ENCODE measurements at places on chromosomes 1 and 21.

- DNase-seq, result no peak
Observed at GRCh38 chr1:14516974-14517840, 81.3 kb upstream of the KAZN start.

GRCh38 chr1:183512450-183512849, 40.2 kb downstream of the SMG7 start:
- DNase-seq, result no peak

DNA sequence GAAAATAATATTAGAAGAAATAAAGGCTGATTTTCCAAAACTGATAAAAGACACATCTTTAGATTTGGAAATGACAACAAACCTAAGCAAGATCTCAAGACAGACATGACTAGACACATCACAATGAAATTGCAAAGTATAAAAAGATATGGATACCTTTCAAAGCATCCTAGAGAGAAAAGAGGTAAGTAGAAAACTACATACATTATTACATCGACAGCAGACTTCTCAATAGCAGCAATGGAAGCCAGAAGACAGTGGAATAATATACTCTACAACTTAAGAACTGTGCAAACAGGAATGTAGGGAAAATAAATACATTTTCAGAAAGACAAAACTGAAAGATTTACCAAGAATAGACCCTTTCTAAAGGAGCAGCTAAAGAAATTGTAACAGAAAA, 50.2 kb downstream of the DENND1B start:
- no peak for DNase-seq

- no peak for DNase-seq
Observed at GRCh38 chr1:154863315-154864174, 6.5 kb downstream of the KCNN3 start.

- DNase-seq, result no peak
Observed at GRCh38 chr1:74693473-74693872, 19.9 kb upstream of the ERICH3 start.

GRCh38 chr1:7406641-7407543, 364.2 kb upstream of the VAMP3 start:
- DNase-seq, result no peak

DNA sequence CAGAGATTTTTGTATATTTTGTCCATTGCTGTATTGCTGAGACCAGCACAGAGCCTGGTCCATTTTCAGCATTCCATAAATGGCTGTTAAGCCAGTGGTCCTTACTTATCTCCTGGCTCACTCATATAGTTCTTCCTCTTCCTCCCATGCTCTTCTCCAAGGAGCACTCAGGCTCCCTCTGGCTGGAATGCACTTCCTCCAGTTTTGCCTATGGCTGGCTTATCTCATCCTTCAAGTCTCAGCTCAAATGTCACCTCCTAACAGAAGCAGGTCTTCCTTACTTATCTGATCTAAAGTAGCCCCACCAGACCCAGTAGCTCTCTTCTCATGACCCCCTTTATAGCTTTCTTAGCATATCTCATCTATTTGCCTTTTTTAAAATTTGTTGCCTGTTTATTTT, 146.9 kb downstream of the SLC30A10 start:
- DNase-seq, result no peak

- DNase-seq, result no peak
Observed at GRCh38 chr1:73947009-73947408, 251.0 kb downstream of the LRRIQ3 start.

DNA sequence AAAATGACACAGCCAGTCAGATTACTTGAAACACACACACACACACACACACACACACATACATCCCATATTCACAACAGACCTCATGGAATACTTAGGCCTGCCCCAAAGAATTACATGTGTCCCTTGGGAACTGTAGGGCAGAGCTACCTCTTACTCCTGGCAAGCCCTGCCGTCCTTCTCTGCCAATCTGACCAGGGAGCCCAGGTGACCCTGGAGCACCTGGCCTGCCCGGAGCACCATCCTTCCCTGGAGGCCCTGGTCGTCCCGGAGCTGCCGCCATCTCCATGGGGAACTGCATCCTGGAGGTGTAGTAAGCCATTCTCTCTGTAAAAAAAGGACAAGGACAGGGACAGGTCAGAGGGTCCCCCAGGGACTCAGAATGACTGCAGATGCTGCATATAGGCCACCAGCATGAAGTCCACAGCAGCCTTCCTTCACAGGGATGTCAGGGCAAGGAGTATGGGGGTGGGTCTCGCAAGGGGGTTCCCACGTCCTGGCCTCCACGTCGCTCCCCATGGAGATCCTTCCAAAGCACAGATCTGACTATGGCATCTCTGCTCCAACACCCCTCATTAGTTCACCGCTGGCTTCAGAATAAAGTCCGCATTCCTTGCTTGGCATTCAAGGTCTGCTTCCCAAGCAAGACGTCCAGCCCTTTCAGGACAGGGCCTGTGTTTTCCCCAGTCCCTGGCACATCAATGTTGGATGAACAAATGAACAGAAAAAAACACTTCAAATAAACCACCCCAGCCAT, 9.2 kb upstream of the PEF1 start:
- DNase-seq, result no peak

- no peak for DNase-seq
Observed at GRCh38 chr1:6476483-6476882, 10.5 kb upstream of the TNFRSF25 start.

GRCh38 chr1:205199931-205200299, 11.6 kb downstream of the DSTYK start:
- DNase-seq, result no peak

GRCh38 chr1:229778794-229779193, 152.7 kb downstream of the URB2 start:
- no peak for DNase-seq

DNA sequence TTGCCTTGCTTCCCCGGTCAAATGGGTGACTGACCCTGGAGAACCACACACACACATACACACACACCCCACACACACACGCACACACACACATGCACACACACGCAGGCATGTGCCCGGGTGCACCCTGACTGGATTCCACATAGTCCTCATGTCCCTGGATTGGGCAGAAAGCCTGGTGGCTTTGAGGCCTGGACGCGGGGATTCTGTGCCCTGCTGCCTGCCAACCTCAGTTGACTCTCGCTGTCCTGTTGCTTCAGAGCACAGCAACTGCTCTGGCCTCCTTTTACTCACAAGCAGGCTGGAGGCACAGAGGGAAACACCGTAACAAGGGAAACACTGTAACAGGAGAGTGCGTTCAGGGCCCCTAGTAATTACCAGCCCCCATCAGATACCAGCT, 6.4 kb downstream of the RORC start:
- no peak for DNase-seq

GRCh38 chr1:210477328-210477924, 148.7 kb downstream of the HHAT start:
- DNase-seq, result no peak

DNA sequence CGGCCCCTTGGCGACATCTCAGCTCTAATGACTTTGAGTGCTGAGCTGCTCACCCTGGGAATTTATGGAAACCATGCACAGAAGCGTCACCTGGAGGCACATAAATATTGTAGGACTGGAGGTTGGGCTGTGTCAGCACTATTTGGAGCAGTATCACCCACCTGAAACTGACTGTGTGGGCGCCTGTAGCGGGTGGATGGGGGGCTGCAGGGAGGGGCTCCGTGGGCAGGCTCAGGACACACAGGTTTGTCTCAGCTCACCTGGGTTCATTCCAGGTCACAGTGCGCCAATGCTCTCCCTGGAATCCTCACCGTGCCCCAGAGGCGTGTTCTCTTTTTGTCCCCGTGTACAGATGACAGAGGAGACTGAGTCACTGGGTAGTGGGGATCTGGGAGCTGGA, 74.8 kb upstream of the ACTL8 start:
- no peak for DNase-seq

GRCh38 chr1:37483785-37484184, 9.4 kb downstream of the ZC3H12A start:
- DNase-seq, result no peak

DNA sequence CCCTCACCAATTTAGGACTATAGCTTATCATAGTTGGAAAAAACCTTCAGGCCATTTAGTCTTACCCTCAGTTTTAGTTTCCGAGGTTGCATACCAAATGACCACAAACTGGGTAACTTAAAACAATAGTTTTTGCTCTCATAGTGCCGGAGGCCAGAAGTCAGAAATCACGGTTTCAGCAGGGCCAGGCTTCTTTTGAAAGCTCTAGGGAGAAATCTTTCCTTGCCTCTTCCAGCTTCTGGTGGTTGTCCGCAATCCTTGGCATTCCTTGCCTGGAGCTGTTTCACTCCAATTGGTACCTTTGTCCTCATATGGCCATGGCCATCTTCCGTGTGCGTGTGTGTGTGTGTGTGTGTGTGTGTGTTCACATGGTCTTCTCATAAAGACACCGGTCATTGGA, 12.4 kb upstream of the PLXNA2 start:
- DNase-seq, result no peak

DNA sequence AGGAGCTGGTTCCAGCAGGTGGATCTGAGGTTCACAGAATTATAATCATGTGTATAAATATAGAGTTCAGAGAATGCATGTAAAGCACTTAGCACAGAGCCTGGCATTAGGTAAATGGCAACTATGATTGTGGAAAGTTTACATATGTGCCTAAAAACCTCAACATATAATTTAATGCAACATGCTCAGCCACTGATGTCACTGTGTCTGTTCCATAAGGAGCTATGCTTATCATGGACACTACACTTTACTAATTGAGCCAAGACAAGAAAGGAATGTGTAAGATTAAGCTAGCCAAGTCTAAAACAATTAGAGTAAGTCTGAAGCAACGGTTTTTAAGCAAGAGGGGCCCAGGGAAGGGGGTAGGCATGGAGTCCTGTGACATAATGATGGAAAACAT, 61.5 kb downstream of the GNG12 start:
- DNase-seq, result no peak

- DNase-seq, result no peak
Observed at GRCh38 chr1:106480629-106481028, 575.8 kb upstream of the PRMT6 start.

DNA sequence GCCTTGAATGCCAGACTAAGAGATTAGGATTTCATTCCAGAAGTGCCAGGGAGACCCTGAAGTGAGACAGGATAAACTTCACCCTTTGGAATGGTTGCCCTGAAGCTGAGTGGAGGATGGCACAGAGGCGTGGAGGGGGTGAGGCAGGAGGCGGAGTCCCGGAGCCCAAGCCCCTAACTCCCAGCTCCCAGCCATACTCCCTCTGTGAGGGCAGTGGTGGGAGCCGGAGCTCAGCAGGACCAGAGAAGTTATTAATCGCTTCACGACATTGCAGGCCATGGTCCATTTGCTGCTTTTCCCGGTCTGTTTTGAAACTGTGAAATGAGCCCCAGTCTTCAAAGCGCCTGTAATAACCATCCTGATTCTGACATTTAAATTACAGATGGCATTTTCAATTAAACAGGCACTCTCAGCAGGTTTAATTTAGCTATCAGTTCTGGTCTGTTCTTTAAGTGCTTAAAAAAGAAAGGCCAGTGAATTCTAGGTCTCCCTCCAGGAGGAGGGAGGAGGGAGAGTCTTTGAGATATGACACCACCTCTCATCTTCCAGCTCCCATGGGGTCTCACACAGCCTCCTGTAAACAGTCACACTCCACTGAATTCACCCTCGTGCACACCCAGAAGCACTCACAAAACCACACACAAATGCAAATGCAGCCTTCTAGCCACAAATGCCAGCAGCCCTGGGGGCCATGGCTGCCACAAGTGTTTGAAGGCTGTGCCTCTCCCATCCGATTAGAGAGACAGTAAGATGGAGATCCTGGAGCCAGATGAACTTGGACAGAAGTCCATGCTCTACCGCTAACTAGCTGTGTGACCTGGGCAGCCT, 19.6 kb downstream of the FBXO2 start:
- DNase-seq, result peak; percentile 95

DNA sequence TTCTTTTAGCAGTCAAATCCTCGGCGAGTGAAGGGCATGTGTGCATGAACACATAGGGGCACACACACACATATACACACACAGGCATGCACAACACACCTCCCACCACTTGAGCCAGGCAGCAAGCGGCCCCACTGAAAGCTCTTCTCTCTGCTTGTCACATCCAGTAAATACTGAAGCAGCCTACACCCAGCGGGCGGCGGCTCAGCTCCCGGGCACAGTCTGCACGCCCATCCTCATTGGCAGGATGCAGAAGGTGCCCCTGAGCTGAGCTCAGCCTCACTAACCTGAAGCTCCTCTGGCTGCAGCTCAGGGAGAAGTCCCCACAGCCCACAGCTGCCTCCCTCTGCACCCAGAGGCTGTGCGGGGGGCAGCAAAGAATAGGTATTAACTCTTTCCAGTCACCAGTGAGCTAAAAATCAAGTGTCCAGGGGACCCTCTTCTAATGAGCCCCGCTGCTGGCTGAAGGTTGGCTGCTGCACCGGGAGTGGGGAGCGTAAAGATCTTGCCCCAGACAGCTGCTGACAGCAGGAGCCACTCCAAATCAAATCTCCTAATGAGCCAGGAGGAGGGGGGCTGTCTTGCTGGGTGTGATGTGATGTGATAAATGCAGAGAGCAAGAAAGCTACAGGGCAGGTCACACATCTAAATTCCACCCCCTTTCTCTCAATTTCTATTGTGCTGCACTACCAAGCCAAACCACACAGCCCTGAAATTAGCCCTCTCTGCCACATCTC, 12.5 kb downstream of the RGS8 start:
- DNase-seq, result peak; percentile 82

DNA sequence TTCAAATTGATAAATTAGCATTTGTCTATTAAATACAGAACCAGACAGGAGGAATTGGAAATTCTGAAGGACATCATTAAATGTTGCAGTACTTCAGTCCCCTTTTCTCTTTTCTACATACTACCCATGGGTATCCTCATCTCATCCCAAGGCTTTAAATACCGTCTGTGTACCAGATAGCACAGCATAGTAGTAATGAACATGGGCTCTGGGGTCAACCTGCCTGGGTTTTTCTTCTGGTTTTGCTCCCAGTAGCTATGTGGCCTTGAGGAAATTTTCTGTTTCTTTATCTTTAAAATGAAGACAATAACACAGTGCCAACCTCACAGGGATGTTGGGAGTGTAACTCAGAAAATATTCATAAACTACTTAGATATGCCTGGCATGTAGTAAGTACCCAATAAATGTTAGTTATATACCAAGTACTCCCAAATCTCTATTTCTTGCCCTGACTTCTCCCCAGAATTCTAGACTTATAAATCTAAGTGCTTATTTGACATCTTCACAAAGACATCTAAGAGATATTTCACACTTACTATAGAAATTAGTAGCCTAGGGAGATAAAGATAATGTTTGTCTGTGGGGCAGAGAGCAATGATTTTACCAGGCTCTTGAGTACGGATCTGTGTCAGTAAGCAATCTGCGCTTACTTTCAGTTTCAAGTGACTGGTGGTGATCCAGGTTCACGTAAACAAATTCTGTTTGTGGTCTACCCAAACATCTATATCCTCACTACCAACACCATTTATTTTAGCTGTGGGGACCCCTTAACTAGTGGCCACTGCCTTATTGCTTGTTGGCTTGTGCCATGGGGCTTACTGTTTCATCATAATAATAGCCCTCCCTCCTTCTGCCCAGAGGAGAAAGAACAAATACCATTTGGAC, 37.3 kb downstream of the VANGL2 start:
- no peak for DNase-seq

DNA sequence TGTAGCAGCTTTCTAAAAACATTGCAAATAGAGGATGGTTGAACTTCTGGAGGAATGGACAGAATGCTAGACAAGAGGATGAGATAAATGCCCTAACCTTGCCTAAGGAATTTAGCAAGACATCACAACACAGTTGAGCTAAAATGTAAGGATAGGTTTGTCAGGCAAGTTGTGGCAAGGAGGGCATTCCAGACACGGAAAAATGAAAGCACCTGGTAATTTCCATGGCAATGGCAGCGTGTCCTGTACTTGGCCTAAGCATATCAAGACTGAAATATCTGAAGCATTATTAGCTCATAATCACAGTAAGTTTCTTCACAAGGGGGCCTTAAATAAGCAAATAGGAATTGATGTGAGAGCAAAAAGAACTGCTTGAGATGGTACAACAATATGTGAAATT, 105.1 kb upstream of the USP25 start:
- no peak for DNase-seq

- DNase-seq, result no peak
Observed at GRCh38 chr1:203536575-203536974, 42.6 kb downstream of the OPTC start.

Measured in NCI-H187 treated with DMSO at 0.1 percent for 48 hours (cell line).